ENCODE measurements at places on chromosomes 13 and 19. TPM values are rescaled to one million over a fixed set of nuclear protein-coding genes. Genes with fewer than 3 reads are reported as not detected.

DACH1 gene
- 6.4 TPM for total RNA-seq

GNG7 gene
- 79.1 TPM for total RNA-seq

- DNase-seq, result no peak
Measured at GRCh38 chr19:475360-475759, 14.5 kb upstream of the SHC2 start.

DNA sequence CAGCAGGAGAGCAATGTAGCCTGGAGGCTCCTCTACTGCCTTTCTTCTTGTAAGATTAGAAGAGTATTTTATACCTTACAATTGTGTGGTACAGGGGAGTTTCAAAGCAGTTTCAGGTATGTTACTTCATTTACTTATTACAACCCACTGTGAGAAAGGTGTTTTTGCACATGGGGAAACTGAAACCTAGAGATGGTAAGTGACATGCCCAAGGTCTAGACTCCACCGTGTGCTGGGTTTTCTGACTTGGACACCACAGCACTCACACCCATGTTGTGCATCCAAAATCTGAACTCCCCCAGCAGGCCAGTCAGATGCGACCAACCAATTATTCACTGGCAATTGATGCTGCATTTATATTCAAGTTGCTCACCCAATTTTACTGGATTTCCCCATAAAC is 22.8 kb downstream of the ERICH6B start:
- no peak for DNase-seq

- peak; percentile 56 for DNase-seq
Measured at GRCh38 chr19:11018179-11018578, 57.3 kb downstream of the SMARCA4 start.
